Activated CD4-positive, alpha-beta T cell treated with anti-CD3 and anti-CD28 coated beads for 24 hours (primary cell): ENCODE measurements at places on chromosomes 7 and 10.
A peak's percentile ranks its signal among the peaks of the same experiment; 100 is the strongest.

DNA sequence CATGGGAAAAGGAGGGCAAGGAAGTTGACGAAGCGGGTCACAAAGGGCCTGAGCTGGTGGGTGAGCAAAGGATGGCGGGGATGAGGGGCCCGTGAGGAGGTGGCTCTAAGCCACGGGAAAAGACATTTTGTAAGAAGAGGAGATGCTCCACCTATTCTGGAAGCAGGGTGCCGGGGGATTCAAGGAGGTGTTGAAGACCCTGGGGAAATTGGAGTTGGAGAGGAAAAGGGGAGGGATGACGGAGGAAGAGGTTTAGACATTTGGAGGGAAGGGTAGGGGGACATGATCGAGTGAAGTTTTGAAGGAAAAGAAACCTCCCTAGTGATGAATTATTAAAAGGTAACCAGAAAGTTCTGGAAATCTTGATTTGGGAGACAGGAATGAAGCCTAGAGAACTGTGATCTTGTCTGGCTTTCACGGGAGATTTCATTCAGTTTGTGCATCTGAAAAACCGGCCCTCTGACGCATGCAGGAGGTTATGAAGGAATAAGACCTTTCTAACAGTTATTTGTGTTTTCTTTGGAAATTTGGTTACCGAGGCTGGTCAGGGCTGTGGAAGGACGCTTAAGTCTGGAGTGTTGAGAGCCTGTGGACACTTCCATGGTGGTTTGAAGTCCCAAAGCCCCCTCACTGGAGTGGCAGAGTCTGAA lies 1.4 kb downstream of the SMO start:
- DNase-seq, result no peak

GRCh38 chr7:117901089-117901797 lies 28.0 kb upstream of the CTTNBP2 start:
- no peak for DNase-seq

GRCh38 chr7:80593869-80594586 lies 44.4 kb upstream of the CD36 start:
- DNase-seq, result no peak

GRCh38 chr7:114294036-114294435 lies 120.6 kb upstream of the FOXP2 start:
- no peak for DNase-seq

- no peak for DNase-seq
These were observed 360.8 kb downstream of the CRPPA start for GRCh38 chr7:16060502-16060901.

DNA sequence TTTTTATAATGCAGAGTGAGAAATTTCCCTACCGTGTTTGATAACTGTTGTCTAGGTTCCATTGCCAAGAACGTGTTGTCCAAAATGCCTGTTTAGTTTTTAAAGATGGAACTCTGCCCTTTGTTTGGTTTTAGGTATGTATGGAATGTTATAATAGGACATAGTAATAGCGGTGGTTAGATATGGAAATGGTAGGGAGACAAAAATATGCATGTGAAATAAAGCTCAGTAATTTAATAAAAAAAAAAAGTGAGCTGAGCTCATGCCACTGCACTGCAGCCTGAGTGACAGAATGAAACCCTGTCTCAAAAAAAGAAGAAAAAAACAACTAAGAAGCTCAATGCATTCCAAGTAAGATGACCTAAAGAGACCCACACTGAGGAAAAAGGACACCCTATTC lies 72.9 kb downstream of the ZNF783 start:
- DNase-seq, result no peak

DNA sequence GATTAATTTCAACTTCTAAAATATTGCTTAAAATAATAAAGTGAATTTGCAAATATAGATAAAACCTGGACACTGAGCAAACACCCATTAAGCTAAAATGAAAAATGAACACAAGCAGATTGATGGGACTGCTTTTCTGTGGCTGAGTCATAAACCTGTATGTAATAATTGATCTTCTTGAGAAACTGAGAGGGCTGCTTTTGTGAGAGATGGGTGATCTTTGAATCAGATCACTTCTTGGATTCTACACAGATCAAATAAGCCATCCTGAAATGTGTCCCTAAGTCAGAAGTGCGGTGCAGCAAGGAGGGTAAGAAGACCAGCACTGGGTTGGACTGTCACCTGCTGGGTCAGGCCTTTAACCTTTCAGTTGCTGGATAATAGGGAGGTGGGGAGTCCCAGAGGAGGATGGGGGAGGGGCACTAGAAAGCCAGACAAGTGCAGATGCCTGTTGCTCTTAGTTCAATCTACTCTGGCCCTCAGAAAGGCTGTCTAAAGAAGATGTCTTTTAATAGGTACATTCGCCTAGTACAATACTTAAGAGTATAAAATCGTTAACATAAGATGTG lies 178.2 kb upstream of the NAMPT start:
- DNase-seq, result no peak

- DNase-seq, result peak; percentile 17
These were observed at the start of gene TSPAN12 for GRCh38 chr7:120857588-120858573. TSS of gene TSPAN12 (minus strand) at chr7:120858144. CDS start at chr7:120856763, 1,381 bp downstream.

DNA sequence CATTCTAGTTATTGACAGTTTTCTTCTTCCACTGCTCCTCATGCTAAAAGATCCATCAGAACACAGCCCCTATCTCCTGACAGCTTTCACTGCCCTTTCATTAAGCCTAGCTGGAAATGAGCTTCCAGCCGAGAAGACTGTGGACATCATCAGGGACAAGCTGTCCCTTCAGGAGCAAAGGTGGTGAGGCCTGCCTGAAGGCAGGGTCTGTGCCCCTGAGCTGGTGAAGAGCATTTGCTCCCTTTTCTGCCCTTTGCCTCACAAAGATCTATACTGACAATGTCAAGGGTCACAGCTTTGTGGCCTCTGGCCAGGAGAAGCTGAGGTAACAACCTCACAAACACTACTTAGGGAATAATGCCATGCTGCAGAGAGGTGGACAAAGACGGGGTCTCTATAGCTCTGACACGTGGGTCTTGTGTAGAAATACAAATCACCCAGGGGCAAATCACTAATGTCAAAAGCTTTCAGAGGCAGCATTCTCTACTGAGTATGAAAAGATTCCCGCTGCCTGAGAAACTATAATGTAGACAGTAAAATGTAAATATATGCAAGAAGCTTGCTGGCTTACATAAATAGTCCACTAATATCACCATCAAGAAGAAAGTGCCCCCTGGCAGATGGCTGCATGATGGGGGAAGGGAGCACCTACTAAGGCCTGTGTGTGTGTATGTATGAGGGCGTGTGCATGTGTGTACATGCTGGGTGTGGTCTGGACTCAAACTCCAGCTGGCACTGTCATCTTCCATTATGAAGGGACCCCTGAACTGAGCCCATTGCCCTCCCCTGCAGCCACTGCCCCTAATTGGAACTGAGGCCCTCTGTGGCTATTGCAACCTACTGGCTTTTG lies 55.8 kb downstream of the HBP1 start:
- DNase-seq, result no peak

- no peak for DNase-seq
These were observed 164.2 kb upstream of the DPP6 start for GRCh38 chr7:153887749-153888569.

DNA sequence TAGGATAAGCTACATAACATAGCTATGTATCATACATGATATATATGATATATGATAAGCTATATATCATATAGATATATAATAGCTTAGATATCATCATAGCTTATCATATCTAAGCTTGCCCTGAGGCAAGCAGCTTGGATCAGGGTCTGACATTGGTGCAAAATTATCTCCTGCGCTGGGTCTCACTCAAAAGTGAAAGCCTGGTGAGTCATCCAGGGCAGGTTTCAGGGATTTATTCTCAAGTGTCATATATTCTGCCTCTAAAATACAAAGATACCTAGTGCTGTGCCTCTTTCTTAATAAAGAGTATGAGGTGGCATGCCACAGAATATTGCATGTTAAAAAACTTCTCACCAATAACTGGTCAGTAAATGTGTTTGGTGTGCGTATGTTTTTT lies 105.9 kb downstream of the CDC14C start:
- no peak for DNase-seq

DNA sequence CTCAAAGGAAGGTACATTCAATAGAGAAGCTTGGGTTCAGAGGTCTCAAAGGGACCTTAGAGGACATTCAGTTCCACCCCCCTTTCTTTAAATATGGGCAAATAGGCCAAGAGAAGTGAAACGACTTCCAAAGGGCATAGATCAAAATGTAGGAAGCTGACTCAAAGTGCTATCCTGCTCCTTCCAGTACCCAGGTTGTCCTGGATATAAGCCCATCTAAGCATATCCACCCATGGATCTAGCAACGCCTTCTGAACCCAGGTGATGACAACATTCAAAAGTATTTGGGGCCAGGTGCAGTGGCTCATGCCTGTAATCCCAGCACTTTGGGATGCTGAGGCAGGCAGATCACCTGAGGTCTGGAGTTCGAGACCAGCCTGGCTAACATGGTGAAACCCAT lies 5.3 kb downstream of the ATXN7L1 start:
- DNase-seq, result no peak

DNA sequence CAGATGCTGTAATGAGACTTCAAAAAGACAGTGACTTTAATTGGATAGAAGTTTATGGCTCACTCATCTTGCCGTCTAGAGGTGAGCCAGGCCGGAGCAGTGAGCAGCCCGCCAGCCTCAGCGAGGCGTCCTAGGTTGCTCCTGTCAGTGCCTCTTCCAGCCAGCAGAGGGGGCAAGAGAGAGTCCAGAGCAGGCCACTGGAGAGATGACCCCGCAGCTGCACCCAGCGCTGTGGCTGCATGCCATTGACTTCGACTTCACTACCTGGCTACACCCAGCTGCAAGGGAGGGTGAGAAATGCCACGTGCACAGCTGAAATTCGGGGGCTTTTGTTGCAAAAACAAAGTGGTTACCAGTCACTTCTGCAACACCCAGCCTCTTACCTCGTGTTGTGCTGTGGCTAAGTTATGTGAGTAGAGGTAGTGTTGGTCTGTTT lies 26.5 kb downstream of the NUB1 start:
- DNase-seq, result peak; percentile 67

DNA sequence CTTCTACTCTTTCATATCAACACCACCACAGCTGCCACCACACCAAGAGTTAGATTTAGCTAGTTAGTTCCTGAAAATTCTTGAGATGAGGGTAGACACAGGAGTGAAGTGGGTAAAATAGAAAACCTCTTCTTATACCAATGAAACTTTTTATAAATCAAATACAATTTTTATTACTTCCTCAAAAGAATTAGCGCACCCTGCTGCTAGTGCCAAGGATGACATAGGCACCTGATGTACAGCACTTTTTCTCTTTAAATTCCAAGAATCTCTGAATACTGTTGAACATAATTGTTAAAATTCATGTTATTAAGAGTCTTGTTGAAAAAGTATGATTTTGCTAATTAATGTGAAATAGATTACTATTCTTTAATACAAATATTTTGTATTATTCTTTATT lies 11.4 kb downstream of the ZWINT start:
- no peak for DNase-seq

GRCh38 chr7:22173685-22174573 lies 183.0 kb downstream of the RAPGEF5 start:
- DNase-seq, result no peak
